Activated naive CD8-positive, alpha-beta T cell treated with anti-CD3 and anti-CD28 coated beads for 36 hours (primary cell): ENCODE measurements at places on chromosomes 2 and 18.

DNA sequence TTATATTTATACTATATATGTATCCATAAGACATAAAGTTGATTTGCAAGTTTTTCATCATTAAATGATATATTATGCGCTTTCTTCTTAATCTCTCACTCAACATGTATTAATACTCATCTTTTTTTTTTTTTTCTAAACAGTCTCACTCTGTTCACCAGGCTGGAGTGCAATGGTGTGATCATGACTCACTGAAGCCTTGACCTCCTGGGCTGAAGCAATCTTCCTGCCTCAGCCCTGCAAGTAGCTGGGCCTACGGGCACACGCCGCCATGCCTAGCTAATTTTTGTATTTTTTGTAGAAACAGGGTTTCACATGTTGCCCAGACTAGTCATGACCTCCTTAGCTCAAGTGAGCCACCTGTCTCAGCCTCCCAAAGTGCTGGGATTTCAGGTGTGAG is 51.4 kb upstream of the MAP4K3 start:
- no peak for DNase-seq

GRCh38 chr2:208252716-208253492 is 2.0 kb downstream of the IDH1 start:
- DNase-seq, result no peak

- DNase-seq, result no peak
These were observed 34.4 kb upstream of the PDIA6 start for GRCh38 chr2:10847008-10847407.

- DNase-seq, result no peak
These were observed 6.8 kb downstream of the GALM start for GRCh38 chr2:38672445-38673391.

DNA sequence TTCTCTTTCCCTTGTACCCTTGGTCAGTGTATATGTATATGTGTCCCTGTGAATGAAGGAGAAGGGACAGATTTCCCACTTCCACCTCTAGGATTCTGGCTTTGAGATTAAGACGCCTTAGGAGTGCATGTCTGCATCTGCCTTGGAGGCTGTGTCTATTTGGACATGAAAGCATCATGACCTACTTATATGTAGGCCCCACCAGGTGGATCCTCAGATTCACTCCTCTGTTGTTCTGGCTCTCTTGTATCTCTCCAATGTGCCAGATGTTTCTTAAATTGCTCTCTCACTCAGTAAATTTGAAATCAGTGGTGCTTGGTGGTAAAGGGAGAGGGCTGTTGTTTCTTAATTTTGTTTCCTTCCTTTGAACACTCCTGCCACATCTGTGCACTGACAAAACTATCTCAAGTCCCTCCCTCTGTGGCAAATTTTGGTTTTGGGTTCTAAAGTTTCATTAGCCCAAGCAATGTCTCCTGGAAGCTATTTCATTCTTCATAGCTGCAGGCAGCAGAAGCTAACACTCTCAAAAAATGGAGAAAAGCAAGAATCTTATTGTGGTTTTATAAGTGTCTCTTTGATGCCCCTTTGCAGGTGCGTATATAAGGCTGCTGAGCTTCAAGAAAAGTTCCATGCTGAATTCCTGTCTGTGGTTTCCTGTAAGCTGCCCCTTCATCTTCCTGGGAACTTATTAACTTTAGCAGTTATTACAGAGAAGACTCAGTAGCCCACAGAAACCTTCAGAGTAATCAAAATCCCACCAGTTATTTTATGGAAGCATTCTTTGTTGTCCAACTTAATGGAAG is 179.7 kb upstream of the SETBP1 start:
- DNase-seq, result no peak

DNA sequence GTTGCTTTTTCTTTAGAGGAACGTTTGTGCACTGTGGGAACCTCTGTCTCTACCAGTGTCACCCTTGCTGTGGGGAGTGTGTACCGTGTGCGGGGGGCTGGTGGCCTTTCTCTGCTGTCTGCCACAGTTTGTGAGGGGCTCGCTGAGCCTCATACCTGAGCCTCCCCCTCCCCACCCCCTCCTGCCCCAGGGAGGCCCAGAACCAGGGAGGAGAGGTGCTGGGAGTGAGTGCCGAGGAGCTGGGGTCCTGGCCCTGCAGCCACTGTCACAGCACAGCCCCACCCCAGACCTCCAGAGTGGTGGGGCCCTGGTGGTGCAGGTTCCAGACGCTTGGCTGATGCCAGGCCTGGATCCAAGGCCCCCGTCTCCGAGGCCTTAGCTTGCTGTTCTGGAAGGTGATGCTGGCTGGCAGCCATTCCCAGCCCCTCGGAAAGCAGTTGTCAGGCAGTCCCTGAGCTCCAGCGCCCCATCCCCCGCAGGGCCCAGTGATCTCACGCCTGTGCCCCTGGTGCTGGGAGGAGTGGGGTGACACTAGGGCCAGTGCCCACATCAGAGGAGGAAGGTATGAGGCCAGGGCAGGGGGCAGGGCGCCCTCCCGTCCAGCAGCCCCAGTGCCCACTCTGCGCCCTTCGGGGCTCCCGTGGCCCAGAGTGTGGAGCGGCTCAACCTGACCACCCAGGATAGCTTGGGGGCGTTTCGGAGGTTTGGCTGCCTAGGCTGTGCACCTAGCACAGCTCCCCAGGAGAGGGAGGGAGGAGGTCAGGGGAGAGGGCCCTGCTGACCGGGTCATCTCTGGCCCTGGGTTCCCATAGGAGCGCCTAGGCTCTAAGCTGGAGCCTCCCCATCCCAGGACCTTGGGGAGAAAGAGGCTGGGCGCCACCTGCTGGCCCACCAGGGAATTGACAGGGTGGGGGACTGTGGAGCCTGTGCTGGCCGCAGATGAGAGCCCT is 53.0 kb upstream of the ALPP start:
- DNase-seq, result peak; percentile 58

GRCh38 chr2:159065891-159066290 is 97.5 kb downstream of the TANC1 start:
- no peak for DNase-seq

DNA sequence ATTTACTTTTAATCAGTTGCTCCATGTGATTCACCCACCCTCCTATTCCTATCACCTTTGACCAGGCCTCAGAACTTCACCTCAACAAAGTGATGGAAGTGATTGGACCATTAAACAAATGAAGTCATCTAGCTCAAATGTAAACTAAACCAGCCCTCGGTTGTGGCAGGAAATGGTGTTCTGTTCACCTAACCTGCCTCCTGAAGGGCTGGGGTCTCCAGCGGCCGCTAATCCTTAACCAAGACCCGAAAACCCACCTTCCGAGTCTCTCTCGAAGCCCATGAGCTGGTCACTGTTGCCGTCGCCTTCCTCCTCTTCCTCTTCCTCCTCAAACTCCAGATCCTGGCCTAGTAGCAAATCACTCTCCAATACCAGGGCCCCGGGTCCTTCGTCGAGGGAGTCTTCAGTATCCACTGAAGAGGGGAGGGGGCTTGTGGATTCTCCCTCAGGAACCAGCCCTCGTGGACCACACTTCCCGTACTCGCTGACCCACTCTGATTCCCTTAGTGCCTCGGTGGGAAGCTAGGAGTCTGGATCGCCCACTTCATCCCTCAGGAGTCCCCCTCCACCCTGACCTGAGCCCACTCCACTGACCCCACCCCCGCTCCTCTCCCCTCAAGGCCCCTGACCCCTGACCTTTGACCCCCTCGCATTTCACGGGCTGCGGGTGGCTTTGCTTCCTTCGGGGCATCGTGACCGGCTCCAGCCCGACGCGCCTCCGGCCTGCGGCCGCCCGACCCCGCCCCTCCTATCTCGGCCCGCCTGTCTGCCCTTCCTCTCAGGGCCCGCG is 503 bp downstream of the ZNF513 start:
- no peak for DNase-seq

GRCh38 chr2:67544286-67544685 is 147.2 kb downstream of the ETAA1 start:
- DNase-seq, result no peak

DNA sequence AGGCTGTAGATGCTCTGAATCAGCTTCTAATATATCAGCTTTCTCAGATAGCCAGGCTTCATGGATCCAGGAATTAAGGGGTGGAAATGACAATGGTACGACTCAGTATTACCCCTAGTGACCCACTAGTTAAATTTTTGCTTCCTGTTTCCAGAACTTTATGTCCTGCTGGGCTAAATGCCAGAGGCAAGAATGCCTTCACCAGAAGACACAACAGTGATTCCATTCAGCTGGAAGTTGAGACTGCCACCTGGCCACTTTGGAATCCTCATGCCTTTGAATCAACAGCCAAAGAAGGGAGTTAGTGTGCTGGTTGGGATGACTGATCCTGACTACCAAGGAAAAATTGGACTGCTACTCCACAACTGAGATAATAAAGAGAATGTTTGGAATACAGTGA is 239.1 kb downstream of the ASXL3 start:
- DNase-seq, result no peak

- DNase-seq, result no peak
These were observed 55.7 kb downstream of the RASGRP3 start for GRCh38 chr2:33532146-33532545.

DNA sequence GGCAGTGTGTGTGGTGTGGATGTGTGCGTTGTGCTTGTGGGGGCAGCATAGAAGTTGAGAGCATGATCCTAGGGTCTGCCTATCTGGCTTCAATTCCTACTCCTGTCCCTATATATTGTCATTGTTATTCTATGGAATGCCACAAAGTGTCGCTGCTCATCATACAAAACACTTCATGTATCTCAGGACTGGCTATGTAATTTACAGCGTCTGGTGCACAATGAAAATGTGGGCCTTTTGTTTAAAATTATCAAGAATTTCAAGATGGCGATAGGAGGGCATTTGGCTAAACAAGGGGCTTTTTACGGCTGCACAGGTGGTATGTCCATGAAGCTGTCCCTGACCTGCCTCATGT is 3.4 kb downstream of the SERPINB2 start:
- DNase-seq, result no peak

- peak; percentile 1 for DNase-seq
These were observed 217.6 kb upstream of the THUMPD2 start for GRCh38 chr2:39996653-39997080.

GRCh38 chr18:11943551-11943950 is 35.4 kb upstream of the MPPE1 start:
- DNase-seq, result no peak

DNA sequence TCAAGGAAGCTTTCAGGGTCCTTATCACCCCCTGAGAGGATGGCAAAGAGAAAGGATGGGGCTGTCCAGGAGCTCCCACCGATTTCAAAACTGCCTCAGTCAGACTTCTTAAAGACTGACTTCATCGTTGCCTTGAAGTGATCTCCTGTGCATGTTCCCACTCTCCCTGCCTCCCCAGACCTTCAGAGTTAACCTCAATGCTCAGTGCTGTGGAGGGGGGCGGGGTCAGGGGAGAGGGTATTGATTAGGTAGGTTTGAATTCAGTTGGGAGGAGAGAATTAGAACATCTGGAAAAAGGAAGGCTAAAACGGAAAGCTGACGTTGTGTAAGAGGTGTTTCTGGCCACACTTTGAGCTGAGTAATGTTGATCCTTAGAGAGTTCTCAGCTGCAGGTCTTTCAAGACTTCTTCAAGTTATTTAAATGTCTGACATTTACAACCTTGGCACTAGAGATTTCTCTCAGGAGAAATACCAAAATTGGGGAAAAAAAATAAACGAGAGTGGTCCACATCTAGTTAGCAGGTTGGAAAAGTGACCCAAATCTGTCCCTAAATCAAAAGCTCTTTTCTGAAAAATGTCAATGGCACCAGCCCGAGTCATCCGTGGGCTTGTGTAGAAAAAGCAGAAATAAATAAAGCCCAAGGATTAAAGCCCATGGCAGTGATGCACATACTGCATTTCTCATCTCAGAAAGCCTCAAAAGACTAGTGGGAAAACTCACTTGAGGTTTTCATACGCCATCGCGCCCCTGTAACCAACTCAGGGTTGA is 134.7 kb upstream of the EPAS1 start:
- no peak for DNase-seq

DNA sequence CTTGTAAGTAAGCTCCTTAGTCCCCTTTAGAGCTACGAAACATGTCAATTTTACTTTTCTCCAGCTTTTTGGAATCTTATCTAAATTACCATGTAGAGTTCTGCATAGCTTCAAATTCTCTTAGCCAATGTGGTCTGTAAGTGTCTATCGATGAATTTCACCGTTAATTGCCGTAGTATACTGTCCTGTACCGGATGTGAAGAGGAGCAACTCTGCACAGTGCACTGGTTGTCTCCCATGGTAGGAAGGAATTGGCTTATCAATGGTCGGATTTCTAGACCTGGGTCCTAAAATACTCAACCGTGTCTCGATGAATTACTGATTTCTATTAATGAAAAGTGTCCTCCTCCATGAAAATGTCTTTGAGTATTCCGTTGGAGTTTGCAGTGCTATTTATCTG is 1.9 kb downstream of the NOP58 start:
- DNase-seq, result no peak

DNA sequence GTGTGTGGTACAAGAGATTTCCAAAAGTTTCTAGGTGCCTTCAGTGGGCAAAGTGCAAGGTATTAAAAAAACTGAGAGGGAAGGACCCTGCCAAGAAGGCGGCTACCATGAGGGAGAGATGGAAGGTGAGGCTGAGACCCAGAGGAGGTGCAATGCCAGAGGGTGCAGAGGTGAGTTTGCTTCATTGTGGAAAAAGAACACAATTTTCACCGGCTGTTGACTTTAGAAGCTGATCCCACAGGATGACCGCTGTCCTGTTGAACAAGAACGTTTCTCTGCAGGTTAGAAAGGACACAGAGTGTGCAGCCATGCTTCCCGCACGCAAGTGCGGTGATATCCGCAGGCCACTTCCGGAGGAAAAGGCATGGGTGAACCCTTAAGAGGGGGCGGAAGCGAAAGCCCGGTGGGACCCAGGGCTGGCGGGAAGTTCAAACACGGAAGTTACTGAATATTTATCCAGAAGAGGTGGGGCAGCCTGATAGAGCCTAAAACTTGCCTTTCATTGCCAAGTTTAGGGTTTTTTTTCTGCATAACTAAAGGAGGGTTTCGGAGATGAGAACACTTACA is 16.6 kb downstream of the SP110 start:
- DNase-seq, result no peak

DNA sequence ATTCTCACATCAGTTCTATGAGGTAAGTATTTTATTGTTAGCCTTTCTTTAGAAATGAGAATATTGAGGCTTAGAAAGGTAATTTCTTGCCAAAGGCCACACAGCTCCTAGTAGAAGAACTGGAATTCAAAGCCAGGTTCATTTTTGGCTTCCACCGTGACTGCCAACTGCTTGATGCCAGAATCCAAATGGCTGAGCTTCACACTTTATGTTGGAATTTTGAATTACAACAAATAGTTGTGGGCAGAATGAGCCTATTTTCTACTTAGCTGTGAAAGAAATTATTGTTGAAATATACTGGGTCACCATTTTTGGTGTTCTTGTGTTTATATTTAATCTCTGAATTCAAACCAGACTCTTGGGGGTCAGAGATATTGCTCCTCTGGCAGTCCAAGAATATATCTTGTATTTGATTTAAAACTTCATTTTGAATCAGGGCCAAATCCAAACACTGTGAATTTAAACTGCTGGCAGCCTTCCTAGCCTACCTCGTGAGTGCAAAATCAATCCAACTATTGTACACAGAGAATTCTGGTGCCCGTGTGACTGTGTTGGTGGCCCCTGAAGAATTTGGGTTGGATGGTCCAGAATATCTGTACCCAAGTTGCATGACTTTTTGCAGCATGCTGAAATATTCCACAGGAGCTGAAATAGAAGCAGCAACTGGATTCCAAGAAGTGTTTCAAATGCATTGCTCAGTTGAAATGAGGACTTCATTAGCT is 35.6 kb upstream of the LPIN1 start:
- DNase-seq, result no peak

GRCh38 chr2:218027426-218028188 is 24.8 kb upstream of the TNS1 start:
- no peak for DNase-seq
